Suppressor macrophage treated with lipopolysaccharide for 1 hour (primary cell): ENCODE measurements at places on chromosomes 2 and 18.

- no peak for DNase-seq
These were observed 762.3 kb downstream of the DCDC2C start for GRCh38 chr2:4465671-4466070.

- no peak for DNase-seq
These were observed 373.9 kb downstream of the PIK3C3 start for GRCh38 chr18:42328931-42329330.

DNA sequence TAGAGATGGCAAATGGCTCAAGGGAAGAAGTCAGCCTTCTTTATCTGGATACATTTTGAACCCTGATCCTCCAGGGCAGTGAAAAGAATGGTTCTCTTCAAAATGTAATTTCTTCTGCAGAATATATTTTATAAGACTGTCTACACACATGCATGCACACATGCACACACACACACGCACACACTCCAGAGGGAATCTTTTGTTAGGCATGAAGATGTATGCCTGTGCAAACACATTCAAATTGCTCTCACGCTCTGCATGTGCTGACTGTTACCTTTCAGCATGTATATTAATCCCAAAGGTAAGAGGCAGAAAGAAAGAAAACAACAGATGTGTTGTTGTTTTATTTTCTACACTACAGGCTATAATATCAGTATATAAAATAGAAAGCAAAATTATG lies 43.2 kb downstream of the SLC5A7 start:
- no peak for DNase-seq

DNA sequence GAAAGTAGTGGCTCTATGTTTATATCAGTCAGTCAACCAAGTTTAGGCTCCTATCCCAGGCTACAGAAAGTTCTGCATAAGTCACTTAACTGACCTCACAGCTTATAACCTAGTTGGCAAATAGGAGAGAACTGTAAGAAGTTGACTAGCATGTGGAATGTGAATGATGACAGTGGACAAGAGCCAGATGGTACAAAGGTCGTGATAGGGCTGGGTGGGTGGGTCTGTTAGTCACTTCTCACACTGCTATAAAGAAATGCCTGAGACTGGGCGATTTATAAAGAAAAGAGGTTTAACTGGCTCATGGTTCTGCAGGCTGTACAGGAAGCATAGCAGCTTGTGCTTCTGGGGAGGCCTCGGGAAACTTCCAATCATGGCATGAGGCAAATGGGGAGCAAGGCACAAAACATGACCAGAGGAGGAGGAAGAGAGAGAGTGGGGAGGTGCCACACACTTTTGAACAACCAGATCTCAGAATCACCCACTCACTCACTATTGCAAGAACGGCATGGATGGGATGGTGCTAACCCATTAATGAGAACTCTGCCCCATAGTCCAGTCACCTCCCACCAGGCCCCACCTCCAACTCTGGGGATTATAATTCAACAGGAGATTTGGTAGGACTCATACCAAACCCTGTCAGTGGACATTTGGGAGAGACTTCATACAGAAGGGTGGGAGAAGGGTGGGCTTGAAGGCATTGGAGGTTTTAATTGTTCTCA lies 68.8 kb downstream of the LTBP1 start:
- DNase-seq, result no peak

- no peak for DNase-seq
These were observed 136.9 kb upstream of the GATA6 start for GRCh38 chr18:22032392-22032961.

DNA sequence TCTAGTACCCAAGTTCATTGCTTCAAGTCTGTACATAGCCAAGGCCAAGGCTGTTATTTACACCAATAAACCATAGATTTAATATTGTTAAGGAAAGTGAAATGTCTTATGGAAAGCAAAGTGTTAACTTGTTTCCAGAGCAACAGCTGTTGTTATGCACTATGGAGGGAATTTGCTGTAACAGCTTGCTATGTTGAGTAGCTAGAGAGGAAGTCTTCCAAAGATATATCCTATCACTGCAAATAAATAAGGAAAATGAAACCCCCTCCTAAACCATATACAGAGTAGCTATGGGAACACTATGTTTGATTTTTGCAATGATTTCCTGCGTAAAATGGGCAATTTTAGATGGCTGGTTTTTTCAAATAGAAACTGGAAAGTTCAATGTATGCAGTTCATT lies 21.1 kb downstream of the TMEM182 start:
- no peak for DNase-seq

DNA sequence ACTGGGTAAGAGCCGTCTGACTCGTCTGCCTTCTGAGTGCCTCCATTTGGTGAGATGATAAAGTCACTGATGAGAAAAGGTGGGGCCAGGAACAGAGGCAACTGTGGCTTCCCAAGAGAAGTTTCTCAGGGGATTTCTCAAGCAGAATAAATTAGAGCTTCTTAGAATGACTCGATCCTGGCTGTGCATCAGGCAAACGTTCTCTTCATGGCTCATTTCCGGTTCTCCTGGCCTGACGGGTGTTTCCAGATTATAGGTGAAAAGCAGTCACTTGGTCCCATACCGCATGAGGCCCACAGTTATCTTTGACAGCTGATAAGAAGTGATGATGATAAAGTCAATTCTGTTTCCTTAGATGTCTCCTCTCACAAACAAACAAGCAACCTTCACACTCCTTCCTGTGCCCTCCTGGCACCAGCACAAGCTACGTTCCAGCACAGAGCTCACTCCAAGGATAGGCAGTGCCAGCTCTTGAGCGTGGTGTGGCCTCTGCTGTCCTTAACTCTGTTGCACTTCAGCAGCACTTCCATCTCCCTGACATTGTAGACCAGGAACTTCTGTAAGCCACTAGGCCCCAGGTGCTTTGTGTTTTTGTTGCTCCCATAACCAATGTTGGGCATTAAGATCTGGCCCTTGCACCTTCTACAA lies 37.8 kb upstream of the KCNF1 start:
- DNase-seq, result peak; percentile 58

GRCh38 chr2:61116302-61116701 lies 45.7 kb upstream of the C2orf74 start:
- no peak for DNase-seq

GRCh38 chr2:150994076-150994475 lies 267.6 kb downstream of the RBM43 start:
- DNase-seq, result no peak

DNA sequence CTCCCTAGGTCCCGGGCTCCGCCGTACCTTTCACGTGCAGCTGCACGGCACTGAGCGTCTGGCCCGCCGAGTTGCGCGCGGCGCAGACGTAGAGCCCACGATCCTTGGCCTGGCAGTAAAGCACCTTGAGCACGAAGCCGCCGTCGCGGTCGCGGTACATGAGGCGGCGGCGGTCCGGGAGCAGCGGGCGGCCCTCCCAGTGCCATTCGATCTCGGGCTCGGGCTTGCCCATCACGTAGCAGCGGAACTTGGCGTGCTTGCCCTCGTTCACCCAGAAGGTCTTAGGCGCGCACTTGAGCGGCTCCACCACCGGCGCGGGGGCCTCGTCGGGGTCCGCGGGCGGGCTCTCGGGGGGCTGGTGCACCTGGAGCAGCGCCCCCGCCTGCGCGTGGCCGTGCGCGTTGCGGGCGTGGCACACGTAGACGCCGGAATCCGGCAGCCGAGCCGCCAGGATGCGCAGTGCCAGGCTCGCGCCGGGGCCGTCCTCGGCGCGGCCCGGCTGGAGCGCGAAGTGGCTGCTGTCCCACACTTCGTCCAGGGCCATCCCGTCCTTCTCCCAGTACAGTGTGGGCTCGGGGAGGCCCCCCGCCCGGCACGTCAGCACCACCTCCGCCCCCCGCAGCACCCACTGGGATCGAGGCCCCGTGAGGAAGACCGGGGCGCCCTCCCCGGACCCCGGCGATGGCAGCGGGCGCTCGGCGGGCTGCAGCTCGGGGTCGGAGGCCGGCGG lies 980 bp downstream of the OBSL1 start:
- DNase-seq, result no peak

GRCh38 chr2:217928324-217929181 lies 74.2 kb downstream of the TNS1 start:
- peak; percentile 66 for DNase-seq

DNA sequence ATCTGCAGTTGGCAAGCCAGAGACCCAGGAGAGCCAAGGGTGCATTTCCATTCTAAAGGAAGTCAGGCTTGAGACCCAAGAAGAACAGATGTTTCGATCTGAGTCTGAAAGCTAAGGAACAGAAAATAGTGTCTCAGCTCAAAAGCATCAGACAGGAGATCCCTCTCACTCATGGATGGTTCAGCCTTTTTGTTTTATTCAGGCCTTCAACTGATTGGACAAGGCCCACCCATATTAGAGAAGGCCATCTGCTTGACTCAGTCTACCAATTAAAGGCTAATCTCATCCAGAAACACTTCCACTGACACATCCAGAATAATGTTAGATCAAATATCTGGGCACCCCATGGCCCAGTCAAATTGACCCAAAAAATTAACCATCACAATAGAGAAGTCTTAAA lies 255.0 kb downstream of the TXNL1 start:
- no peak for DNase-seq

DNA sequence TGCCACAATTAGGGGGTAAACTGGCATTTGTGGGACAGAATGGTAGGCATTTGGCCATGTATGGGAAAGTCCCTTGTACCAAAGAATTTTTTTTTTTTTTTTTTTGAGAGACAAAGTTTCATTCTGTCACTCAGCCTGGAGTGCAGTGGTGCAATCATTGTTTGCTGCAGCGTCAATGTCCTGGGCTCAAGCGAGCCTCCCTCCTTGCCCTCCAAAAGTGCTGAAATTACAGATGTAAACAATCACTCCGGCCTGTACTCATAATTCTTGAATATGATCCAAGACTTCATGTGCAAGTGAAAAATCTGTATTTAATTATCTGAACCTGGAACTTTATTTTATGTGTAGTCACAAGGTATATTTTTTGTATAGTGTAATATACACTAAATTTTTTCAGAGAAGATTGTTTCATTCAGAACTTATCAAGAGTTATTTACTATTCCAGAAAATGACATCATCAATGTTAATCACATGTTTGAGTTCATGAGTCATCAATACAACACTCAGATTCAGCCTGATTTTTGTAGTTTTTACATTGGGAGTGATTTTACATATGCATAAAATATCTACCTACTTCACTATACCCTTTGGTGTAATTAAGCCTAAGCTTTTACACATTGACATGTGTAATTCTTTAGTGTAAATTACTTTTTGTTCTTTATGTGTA lies 138.7 kb upstream of the L3MBTL4 start:
- DNase-seq, result no peak

- no peak for DNase-seq
These were observed 118.5 kb downstream of the GALNT3 start for GRCh38 chr2:165675551-165675968.

- no peak for DNase-seq
These were observed 21.5 kb downstream of the MPPE1 start for GRCh38 chr18:11886577-11887110.

DNA sequence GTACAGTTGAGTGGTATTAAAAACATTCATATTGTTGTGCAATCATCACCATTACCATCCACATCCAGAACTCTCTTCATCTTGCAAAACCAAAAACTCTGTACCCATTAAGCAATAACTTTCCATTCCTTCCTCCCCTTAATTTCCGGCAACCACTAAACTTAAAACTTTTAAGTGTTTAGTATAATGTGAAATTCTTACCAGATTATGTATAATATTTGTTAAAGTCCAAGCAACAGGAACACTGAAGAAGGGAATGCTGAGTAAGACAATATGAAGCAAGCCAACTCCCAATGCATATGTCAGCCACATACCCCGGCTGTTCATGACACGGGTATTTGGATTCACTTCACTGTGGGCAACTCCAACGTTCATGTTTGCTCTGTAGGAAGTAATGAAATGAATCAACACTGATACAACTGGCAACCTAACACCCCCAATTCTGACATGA lies 1.9 kb downstream of the ORMDL1 start:
- DNase-seq, result peak; percentile 69

GRCh38 chr2:75765798-75766197 lies 55.1 kb upstream of the GCFC2 start:
- DNase-seq, result no peak

- DNase-seq, result peak; percentile 59
These were observed 6.7 kb downstream of the TUBB6 start for GRCh38 chr18:12314591-12315305.

GRCh38 chr18:1559563-1559962 lies 654.9 kb downstream of the ADCYAP1 start:
- DNase-seq, result peak; percentile 51

GRCh38 chr2:176664478-176664877 lies 395.2 kb downstream of the MTX2 start:
- no peak for DNase-seq

GRCh38 chr2:20868377-20868776 lies 45.5 kb upstream of the LDAH start:
- DNase-seq, result no peak
